Karpas-422 (cell line): ENCODE measurements at places on chromosomes 3 and 15.

- no peak for DNase-seq
Measured at GRCh38 chr3:131608296-131608695, 105.5 kb upstream of the MRPL3 start.

DNA sequence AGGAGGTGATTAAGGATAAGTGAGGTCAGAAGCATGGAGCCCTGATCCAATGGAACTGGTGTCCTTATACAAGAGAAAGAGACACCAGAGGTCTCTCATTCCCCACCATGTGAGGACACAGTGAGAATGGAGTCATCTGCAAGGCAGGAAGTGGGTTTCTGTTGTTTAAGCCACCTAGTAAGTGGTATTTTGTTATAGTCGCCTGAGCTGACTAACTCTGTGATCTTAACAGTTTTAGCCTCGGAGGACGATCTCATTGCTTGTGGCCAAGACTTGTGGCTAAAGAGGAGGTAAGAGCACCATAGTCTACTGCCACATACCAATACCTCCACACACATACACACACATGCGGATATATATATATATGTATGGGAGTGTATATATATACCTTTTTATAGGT, 73.8 kb downstream of the MCTP2 start:
- DNase-seq: no peak

DNA sequence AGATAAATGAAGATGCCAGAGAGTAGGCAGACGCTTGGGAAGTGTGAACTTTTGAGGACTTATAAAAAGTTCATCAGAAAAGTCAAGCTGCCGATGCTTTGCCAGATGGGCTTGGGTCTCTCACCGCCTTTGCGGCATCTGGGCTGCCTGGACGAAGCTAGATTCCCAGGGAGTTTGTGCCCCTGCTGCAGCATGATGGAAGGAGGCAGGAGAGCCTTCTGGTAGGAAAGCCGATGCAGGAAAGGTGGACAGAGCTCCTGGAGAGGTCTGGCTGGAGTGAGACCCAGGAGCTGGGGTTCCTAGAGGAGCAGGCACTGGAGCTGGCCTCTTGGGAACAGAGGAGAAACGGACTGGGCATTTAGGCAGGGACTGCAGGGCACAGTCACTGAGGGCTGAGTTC, 51.9 kb upstream of the ATP2B2 start:
- DNase-seq: no peak

DNA sequence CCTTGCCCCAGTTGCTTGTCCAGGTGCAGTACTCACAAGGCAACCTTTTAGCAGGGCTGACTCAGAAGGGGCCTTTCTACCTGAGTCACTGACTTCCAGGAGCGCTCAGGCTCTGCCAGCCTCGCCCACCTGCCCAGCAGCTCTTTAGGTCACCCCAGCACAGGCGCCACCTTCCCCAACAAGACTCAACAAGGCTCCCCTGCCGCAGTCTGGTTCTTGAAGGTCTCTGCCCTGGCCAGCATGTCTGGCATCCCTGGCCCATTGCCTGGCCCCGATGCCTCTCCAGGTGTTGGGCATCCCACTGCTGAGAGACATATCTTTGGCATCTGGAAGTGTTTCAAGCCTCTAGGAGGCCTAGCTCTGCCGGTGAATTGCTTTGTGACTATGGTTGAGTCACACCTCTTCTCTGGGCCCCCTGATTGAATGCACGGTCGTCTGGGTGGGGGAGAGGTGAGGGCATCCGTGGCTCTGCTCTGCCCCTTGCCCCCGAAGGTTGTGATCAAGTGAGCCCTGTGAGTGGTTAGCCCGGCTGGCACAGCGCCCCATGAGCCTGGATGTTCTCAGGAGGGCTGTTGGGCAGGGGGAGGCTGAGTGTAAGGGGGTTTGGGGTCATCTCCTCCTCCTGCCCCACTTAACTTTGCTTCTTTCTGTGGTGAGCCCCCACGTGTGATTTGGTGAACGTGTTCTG, 21.6 kb downstream of the SNX33 start:
- DNase-seq: no peak

DNA sequence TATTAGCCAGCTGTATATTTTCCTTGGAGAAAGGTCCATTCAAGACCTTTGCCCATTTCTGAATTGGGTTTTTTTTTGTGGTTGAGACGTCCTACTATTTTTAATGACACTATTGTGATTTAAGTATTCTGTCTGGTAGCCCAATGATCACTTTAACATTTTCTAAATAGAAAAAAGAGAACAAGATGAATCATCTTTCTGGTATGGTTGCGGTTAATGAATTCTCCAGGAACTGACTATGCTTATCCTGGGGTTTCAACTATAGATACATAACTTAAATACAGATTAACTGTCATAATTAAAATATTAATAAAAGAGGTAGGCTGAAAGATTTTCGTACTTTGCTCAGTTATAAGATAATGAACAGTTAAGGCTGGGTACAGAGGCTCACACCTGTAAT, 51.9 kb downstream of the PBRM1 start:
- no peak for DNase-seq

- DNase-seq: peak; percentile 86
Measured at GRCh38 chr3:26118165-26118564, 328.3 kb downstream of the OXSM start.

GRCh38 chr3:146241523-146242240, 9.2 kb downstream of the PLSCR4 start:
- no peak for DNase-seq

DNA sequence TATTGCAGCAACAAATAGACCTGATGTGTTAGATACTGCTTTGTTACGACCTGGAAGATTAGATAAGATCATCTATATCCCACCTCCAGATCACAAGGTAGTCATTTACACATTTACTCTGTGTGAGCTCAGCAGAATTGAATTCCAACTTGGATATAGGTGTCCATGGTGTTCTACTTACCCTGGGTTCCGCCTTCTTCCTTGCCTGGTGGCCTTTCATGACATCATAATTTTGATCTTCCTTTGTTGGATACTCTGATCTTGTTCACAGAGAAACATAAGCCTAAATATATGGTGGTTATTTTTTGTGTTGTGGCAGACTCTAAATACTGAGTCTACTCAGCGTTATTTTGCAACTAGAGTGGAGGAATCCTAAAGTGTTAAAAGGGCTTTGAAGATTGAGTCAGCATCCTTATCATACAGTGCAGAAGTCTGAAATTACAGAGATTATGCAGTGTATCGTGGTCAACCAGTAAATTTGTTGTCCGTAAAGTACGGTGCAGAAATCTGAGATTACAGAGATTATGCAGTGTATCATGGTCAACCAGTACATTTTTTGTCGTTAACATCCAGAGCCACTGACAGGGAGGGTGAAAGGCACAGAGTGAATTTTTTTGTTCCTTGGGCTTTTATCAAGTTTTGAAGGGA, 39.1 kb upstream of the GATM start:
- no peak for DNase-seq

- DNase-seq: no peak
Measured at GRCh38 chr3:136645915-136646314, 106.3 kb downstream of the STAG1 start.
